ENCODE measurements at places on chromosomes 7 and 10.

DNA sequence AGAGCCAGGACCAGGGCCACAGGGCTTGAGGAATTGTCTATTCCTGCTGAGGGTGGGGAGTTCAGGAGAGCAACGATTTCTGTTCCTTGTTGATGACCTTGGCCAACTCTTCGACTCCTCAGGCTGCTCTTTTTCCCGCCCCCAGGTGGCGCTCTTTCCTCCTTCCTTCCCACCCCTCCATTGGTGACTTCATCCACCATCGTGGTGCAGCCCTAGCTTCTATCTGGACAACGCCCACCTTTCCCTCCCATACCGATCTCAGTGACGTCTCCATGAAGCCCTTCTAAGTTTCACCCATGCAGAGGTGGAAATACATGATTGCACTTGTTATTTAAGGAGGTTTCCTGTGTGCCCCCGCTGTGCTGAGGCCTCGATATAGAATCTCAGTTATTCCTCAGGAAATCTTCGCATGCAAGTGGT lies 22.1 kb upstream of the CARD11 start:
- peak; percentile 55 for DNase-seq

- DNase-seq = peak; percentile 34
These were observed 163.0 kb upstream of the PPP2R2D start for GRCh38 chr10:131737543-131738395.

DNA sequence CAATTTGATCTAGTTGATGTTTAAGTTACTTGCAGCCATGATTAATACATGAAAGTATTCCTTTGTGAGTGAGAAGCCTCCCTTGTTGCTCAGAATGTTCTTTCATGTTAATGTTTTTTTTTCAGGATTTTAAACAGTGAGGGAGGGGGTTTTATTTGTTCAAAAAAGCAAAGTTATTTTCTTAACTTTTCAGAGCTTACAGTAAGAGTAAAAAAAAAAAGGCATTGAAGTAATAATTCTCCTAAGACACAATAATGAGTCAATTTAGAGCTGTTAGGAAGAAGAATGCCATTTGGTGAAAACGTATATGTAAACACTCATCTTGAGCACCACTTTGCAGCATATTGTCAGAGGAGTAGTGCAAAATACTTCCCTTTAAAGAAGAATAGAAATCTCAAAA lies 105.8 kb downstream of the SEMA3A start:
- DNase-seq = no peak

DNA sequence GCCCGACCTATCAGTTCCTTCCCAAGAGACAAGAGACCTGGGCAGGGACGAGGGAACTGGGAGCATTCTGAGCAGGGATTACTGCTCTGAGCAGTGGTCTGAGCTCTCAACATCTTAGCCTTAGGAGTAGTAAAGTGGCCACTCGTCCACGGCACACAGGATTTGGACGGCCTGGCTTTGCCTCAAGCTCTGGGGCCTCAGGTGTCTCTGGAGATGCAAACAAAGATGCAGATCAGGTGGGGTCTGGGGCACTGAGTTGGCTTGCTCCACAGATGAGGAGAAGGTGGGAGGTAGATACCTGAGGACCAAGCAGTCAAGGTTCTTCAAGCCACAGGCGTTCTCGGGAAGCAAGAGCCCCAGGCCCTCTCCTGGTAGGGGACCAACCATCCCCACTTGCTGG lies 16.1 kb upstream of the NPFFR1 start:
- no peak for DNase-seq

GRCh38 chr7:155341463-155341983 lies 43.8 kb downstream of the INSIG1 start:
- no peak for DNase-seq

DNA sequence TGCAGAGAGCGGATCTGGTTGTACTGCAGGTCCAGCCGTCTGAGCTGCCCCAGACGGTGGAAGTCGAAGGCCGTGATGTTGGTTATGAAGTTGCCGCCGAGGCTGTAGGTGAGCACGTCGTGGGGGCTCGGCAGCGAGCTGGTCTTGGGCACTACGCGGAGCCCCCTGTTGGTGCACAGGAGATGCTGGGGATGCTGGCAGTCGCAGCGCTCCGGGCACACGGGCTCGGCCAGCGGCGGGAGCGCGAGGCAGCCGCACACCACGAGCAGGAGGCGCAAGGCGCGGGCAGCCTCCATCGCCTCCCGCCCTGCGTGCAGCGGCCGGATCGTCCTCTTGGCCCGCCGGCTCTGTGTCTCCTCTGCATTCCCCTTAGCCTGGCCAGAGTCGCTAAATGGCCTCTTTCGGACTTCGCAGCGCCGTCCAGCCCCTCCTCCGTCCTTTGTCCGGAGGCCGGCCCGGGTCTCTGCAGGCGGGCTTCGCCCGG lies 337 bp downstream of the TRIL start:
- DNase-seq = no peak

GRCh38 chr7:44068054-44068453 lies 2.7 kb upstream of the PGAM2 start:
- DNase-seq = no peak

DNA sequence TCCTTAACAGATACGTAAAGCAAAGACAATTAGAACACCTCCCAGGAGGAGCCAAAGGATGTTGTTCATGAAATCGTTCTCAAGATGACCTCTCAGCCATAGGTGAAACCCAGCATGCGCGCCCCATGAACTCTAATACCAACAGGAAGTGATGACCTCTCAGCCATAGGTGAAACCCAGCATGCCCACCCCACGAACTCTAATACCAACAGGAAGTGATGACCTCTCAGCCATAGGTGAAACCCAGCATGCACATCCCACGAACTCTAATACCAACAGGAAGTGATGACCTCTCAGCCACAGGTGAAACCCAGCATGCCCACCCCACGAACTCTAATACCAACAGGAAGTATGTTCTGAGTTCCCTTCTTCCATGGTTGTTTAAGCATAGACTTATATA lies 205.2 kb upstream of the ADARB2 start:
- DNase-seq = no peak

- no peak for DNase-seq
These were observed 5.8 kb upstream of the ZNF22 start for GRCh38 chr10:44994752-44995530.

- DNase-seq = peak; percentile 65
These were observed 6.5 kb downstream of the AGFG2 start for GRCh38 chr7:100545360-100546128.

DNA sequence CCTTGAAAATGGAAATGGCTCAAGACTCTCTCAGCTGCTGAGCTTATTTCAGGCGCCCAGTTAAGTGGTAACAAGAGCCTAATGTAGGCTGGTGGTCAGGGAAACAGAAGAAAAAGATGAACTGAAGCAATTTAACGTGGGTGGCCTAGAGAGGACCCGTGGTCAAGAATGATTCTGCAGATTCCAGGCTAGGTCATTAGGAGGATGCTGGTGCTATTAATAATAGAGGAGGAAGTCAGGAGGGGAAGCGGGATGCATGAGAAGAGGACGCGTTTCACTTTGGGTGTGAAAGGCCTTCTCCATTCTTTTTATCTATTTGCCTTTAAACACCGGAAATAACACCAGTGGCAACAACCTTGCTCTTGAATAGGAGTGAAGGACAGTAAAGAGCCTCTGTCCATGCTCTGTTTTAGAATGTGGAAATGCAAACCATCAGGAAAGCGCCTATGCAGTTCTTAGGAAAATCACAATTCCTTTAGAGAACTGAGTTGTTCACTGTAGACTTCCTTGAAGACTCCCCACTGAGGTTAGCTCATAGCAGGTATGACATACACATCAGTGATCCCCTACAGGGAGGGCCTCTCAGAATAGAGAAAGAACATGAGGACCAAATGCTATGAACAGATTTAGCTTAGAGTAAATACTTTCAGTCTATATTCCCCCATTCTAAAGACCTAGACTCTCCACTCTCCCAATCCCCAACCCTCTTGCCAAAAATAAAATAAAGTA lies 8.6 kb downstream of the LIPA start:
- DNase-seq = no peak

DNA sequence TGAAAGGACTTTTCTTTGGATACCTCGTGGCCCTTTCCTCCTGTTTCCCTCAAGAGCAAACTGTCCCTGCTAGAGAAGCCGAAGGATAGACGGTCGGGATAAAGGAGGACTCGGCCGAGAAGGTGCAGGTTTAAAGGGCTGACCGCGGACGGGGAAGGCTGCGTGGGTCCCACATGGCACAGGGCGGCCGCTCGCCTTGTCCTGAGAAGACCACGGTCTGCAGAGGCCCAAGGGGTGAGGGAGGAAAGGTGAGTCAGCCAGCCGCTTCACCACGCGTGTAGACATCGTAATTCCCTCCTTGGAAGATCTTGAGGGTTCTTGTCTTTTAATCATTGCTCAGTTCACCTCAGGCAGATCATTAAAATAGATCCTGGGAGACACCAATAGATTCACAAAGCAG lies 253.8 kb downstream of the DPP6 start:
- DNase-seq = no peak

GRCh38 chr10:6579904-6580278 lies at the start of gene PRKCQ:
Gene PRKCQ (minus strand): TSS chr10:6580276. CDS start chr10:6515135, 65,141 bp downstream.
- DNase-seq = no peak

DNA sequence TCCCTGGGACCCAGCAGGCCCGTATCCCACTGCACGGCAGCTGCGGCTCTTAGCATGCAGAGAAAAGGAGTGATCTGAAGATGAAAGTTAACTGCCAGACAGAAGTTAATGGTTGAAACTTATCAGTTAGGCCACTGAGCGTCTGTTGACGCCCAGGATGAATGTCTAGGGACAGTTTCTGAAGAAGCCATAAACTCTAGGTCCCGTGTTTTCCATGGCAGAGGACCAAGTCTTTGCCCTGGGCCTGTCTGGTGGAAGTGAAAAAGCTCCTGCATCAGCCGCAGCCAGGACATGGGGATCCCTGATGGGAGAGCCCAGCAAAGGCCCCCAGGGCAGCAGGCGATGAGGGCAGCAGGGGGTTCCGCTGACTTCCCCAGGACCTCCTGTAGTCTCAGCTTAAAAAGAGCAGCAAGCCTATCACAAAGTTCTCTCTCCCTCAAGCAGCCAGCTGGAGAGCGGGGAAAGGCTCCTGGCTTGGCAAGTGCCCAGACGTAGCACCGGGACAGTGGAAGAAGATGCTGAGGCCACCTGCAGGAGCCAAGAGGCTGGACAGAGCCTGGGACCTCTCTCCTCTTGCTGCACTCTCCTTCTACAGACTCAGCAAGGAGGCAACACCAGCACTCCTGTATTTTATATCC lies 79.6 kb downstream of the TNS3 start:
- DNase-seq = peak; percentile 82

GRCh38 chr7:141201145-141201885 lies 127.5 kb downstream of the TMEM178B start:
- no peak for DNase-seq

Measured in Peyer's patch (tissue), 4 donors.